Stimulated activated CD8-positive, alpha-beta memory T cell treated with anti-CD3 and anti-CD28 coated beads, Interleukin-15, amount 100 ng/mL, for 24 hours (primary cell): ENCODE measurements at places on chromosomes 2 and 18.

- DNase-seq, result no peak
Measured at GRCh38 chr2:224807153-224807964, 91.2 kb upstream of the CCDC195 start.

DNA sequence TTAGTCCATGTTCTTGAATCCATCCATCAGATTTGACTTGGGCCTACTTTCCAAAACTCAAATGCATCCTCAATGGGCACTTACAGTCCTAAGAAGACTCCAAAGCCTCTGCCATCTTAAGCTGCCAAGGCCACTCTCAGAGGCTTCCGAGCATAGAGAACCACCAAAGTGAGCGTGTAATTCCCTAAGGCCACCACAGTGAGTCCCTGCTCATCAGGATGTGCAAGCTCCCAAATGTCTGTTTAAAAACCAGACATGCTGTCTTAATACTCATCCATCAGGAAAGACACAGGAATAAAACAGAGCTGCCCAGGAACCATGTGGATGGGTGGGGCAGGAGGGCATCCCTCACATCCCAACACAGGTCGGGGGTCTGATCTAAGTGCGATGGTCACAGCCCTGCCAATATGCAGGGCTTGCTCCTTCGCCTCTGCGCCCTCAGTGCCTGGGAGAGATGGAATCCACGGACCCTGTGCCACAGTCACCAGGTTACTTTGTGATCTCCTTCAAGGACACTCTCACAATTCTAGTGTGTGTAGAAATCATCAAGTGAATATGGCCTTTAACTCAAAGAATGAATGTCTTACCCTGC is 80.4 kb downstream of the POLR1A start:
- no peak for DNase-seq

DNA sequence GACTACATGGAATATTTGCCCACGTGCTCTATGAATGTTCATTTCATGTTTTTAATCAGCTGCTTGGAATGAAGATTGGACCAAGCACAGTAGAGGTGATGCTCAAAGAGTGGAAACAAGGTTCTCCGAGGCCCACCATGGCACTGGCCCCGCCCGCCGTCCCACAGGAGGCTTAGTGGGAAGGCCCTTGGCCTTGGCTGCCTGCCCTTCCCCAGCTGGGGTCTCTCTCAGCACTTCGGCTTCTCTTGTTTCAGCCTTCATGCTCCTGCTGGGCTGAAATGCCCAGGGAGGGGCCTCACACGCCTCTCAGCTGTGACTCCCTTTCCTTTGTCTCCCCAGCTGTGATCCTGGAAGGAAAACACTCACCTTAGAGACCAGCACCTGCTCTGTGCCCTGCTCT is 833.2 kb downstream of the GALR1 start:
- no peak for DNase-seq

DNA sequence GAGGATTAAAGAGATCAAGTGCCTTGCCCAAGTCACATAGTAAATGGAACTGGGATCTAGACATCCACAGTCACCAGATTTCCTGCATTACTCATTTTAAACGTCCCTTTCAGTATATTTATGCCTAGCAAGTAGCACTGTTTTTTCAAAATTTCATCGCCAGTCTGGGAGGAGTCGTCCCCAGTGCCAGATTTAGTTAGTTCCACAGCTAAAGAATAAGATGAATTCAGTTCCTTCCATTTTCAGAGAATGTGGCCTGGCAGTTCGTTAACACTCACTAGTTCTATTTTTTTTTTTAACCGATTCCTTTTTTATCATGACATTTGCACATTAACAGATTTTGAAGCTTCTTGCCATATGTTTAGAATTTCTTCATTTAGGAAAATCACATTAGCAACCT is 11.2 kb downstream of the GRP start:
- DNase-seq, result no peak

DNA sequence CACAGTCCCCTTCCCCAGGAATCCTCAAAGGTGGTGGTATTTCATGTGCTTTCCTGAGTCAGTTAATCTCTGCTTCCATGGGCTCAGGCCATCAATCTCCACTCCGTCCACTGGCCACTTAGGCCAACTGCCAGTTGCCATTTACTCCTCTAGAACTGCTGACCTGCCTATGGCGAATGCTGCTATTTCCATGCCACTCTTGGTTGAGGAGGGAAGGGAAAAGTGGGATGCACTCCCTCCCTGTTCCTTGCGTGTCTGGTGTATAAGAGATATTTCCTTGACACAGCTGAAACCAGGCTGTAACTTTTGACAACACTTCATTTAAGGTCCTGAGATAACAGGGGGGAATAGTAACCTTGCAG is 261.5 kb downstream of the MREG start:
- DNase-seq, result no peak

DNA sequence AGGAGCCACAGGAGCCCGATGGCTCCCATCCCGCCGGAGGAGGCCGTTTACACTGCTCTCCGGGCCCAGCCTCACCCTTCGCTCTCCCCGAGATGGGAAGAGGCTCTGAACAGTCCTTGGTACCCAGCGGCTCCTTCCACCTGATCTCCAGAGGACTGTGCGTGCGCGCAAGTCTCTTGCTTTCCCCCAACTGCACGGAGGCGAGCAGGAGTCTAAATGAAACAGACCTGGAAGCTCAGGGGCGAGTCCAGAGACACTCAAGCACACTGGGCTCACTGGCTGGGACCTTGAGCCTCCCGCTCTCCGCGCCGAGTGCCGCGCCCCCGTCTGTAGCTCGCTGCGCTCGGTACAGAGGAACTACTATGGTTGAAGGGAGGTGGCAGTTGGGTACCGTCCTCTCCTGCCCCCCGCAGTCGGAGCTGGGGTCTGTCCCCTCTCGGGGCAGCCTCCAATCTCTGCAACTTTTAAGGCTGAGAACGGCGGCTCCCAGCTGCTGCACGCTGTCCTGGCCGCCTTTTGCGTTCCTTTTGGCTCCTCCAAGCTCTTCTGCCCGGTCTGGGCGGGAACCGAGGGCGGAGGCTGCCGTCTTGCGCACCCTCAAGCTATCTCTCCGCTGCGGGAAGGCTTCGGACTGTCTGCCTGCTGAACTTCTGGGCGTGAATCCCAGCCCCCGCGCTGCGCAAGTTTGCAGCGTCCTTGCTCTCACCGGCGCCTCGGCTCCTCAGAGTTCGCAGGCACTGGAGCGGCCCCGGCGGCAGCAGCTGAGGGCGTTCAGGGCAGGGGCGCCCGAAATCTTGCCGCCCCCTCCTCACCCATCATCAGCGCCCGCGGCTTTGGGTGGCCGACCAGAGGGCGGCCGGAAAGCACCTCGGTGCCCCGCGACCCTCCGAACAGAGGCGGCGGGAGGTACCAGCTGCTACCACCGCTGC is 491 bp downstream of the ALK start:
- DNase-seq, result no peak

GRCh38 chr2:147681093-147681492 is 163.7 kb upstream of the ACVR2A start:
- DNase-seq, result no peak

- DNase-seq, result no peak
Measured at GRCh38 chr2:191521608-191522208, 156.2 kb upstream of the NABP1 start.

GRCh38 chr2:120480903-120481445 is 135.0 kb downstream of the INHBB start:
- no peak for DNase-seq

DNA sequence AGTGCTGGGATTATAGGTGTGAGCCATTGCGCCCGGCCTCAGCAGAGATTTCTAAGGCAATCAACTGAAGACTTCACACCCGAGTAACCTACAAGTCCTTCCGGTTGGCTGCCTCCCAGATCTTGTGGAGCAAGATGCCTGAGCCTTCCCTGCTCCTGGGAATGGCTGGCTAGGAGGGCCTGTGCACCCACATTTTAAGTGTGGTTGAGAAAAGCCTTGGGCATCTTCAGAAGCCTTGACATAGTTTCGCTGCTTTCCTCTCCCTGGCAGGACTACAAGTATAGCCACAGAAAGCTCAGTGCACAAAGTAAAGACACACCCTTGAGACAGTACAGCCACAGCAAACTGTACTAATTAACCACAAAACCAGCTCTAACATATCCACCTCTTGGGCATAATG is 35.2 kb downstream of the E2F6 start:
- no peak for DNase-seq

DNA sequence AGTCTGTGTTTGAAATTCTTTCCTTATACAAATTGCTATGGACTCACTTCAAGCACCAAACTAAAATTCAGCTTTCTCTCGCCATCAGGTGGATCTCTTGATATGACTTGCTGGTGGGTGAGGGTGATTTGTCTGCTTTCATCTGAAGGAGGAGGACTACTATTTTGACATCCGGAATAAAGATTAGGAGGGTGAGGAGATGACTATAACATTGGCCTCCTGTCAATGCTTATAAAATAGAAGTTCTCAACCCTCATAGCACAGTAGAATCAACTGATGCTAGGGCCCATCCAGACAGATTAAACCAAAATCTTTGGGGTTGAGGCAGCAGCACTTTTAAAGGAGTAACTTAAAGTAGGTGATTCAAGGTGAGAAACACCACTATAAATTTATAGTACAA is 120.4 kb upstream of the DNAJC10 start:
- no peak for DNase-seq
